ENCODE measurements at places on chromosomes 11 and 22.

GRCh38 chr22:35552196-35552842 is 11.7 kb downstream of the RASD2 start:
- DNase-seq: no peak

DNA sequence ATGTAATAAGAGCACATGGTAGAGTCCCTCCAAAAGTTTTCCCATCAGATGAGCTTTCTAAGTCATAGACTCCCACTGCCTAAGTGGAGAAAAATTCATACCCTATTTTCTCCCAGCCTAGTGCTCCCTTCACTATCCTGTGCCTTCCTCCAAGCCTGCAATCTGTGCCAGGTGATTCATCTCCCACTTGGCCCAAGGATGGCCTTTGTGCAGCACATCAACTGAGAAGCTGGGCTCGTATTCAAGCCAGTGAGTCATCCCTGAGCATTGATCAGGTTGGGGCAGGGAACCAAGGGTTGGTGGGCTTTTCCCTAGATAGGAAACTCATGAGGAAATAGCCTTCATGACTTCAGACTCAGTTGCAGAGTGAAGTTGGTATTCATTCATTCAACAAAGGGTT is 64.6 kb downstream of the PANX1 start:
- no peak for DNase-seq

DNA sequence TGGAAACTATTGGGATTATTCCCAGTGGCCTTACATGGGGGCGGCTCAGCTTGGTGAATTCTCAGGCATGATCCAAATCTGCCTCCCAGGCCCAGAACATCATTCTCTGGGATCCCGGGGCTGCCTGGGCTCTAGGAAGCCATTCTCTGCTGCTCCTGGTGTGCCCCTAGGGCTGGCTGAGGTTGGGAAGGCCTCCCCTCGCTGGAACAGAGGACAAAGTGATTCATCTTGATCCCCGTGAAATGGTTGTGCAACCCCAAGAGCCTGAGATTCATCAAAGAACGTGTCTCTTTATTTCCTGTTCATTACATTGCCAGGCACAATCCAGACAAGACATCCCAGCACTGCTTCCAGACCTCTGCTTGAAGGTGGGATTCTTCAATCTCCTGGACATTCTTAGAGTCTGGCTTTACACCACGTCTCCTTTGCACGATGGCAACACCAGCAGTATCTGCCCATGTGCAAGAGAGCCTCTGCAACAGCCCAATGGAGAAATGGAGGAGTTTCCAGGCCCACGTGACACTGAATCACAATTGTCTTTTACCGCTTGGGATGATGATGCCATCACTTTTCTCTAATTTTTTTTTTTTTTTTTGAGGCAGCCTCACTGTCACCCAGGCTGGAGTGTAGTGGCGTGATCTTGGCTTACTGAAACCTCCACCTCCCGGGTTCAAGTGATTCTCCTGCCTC is 52.3 kb downstream of the TST start:
- DNase-seq: no peak

DNA sequence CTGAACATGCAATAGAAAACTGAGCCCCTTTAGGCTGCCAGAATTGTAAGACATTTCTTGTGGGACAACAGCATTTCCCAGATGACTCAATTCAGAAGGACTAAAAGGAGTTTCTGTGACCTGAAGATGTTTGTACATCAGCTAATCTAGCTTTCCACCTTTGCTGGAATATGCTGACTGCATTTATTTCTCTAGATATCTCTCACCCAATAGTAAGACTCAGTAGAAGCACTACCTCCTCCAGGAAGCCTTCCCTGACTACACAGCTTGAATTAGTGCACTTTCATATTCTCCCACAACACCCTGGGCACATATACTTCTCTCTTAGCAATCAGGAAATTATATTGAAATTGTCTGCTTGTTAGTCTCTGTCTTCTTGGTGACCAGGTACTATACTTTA is 98.1 kb upstream of the BLID start:
- no peak for DNase-seq

DNA sequence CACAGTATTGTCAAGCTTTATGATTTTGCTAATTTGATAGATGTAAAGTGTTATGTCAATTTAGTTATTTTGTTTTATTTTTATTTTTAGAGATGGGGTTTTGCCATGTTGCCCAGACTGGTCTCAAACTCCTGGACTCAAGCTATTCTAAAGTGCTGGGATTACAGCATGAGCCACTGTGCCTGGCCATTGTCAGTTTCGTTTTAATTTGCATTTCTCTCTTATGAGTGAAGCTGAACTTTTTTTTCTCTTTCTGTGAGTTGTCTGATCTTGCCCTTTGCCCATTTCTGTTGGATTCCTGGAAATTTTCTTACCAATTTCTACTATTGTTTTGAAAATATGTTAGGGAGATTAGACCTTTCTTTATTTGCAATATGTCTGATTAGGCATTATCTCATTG is 15.5 kb downstream of the NEU3 start:
- no peak for DNase-seq

DNA sequence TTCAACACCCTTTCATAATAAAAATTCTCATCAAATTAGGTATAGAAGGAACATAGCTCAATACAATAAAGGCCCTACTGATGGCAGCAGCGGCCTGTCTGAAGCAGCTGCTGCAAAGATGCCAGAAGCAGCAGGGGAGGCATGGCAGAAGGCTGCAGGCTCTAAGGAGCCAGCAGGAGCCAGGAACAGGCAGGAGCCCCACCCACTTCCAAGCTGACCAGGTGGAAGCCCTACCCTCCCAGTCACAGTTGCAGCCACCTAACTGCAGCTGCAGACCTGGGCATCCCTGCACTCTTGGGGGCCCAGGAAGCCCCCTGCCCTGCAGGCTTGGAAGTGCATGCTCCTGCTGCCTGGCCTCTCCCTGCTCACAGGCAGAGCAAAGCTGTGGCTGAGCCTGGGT is 18.2 kb upstream of the OR6A2 start:
- no peak for DNase-seq

GRCh38 chr22:38315823-38316363 is 1.3 kb downstream of the CSNK1E start:
- no peak for DNase-seq

GRCh38 chr11:69674267-69674885 is 777 bp downstream of the LTO1 start:
- peak; percentile 15 for DNase-seq

GRCh38 chr11:197741-198235 is 4.9 kb downstream of the SCGB1C1 start:
- no peak for DNase-seq

- no peak for DNase-seq
Measured at GRCh38 chr22:43624144-43624998, 187.7 kb downstream of the EFCAB6 start.

DNA sequence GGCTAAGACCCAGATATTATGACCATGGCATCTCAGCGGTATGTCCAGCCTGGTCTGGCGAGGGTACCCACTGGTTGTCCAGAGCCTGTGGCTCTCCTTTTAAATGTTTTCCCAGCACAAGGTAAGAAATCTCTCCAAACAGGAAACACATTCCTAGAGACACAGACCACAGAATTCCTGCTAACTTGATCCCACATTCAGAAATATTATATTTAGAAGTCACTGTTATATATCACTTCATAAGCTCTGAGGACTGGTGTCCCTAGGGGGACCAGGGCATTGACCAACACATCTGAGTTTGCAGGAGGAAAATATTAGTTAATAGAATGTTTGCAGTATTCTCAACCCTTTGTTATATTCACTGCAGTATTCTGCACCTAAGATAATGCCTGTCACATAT is 23.1 kb downstream of the TMPRSS13 start:
- DNase-seq: no peak

- no peak for DNase-seq
Measured at GRCh38 chr11:10474551-10474950, 19.5 kb downstream of the AMPD3 start.
